ENCODE measurements at places on chromosomes 4 and X.

DNA sequence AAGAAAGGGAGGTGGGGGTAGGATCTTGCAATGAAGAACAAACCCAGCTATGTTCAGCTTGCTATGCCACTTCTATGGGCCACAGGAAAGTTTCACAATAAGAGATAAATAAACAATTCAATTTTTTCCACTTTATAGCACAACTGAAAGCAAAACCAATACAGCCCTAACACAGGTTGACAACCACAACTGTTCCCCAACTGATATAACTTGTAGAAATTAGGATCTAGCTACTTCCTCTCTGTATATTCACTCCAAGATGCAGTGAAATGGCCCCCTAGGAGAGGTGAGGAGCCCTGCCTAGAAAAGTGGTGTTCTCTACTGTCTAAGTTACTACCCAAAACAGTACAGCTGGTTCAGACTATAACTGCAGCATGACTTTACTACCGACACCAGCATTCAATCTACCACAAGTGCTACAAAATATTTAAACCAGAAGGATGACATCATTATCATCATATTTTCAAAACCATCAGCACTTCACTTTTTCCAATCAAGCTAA is 77.0 kb downstream of the FBXW7 start:
- H3K4me1 ChIP-seq = peaks cover 47% of the 10 kb centered on the region
- DNase-seq = no peak
- no peaks in the 10 kb centered on the region for H3K27me3 ChIP-seq
- H3K27ac ChIP-seq = peak overlapping the region; percentile 23
- no peak overlapping the region for H3K4me3 ChIP-seq

GRCh38 chrX:3577551-3577950 is 135.9 kb downstream of the PRKX start:
- no peak for DNase-seq
- H3K36me3 ChIP-seq = no peaks in the 10 kb centered on the region
- peaks cover 6% of the 10 kb centered on the region for H3K4me1 ChIP-seq
- peaks cover 33% of the 10 kb centered on the region for H3K27me3 ChIP-seq

- no peaks in the 10 kb centered on the region for H3K27me3 ChIP-seq
- peaks cover 42% of the 10 kb centered on the region for H3K4me1 ChIP-seq
Observed at GRCh38 chrX:82591421-82591820, 916.7 kb upstream of the POU3F4 start.

GRCh38 chr4:7025040-7025602 is 18.1 kb upstream of the TADA2B start:
- H3K4me1 ChIP-seq = peaks cover 11% of the 10 kb centered on the region
- DNase-seq = no peak
- H3K27ac ChIP-seq = no peak overlapping the region
- no peaks in the 10 kb centered on the region for H3K27me3 ChIP-seq

DNA sequence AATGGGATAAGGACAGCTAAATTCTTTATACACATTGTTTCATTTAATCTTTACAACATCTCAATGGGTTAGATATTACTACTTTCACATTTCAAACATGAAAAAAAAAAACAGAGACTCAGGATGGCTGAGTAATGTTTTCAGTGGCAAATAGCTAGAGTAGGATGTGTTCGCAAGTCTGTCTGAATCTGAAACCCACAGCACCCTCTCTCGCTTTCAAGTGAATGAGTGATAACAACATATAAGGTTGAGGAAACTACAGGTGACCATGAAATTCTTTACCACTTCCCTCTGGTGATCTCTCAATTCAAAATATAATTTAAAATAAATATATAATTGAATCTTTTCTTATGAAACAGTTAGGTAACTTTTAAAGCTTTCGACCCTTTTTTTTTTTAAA is 162.6 kb downstream of the PRR32 start:
- H3K36me3 ChIP-seq = no peaks in the 10 kb centered on the region
- H3K4me3 ChIP-seq = no peak overlapping the region
- no peak overlapping the region for H3K27ac ChIP-seq
- H3K4me1 ChIP-seq = no peaks in the 10 kb centered on the region

- no peak within 1 kb of the TSS for H3K27ac ChIP-seq
- no peaks in the 10 kb centered on the region for H3K27me3 ChIP-seq
- peaks cover 9% of the 10 kb centered on the region for H3K4me1 ChIP-seq
- H3K4me3 ChIP-seq = no peak within 1 kb of the TSS
Observed at GRCh38 chr4:99144070-99144469, at the start of gene ADH4. Gene ADH4 (minus strand): TSS chr4:99144297. CDS start chr4:99144222, 75 bp downstream.

GRCh38 chr4:125016892-125017299 is 297.9 kb upstream of the FAT4 start:
- H3K27me3 ChIP-seq = no peaks in the 10 kb centered on the region
- no peak for DNase-seq
- no peak overlapping the region for H3K27ac ChIP-seq

GRCh38 chr4:111788099-111788498 is 357.2 kb upstream of the FAM241A start:
- no peak overlapping the region for H3K27ac ChIP-seq
- H3K27me3 ChIP-seq = peaks cover 48% of the 10 kb centered on the region
- H3K36me3 ChIP-seq = no peaks in the 10 kb centered on the region
- no peak overlapping the region for H3K4me3 ChIP-seq
- H3K4me1 ChIP-seq = no peaks in the 10 kb centered on the region
- DNase-seq = no peak

- peaks cover 6% of the 10 kb centered on the region for H3K36me3 ChIP-seq
- H3K4me1 ChIP-seq = peaks cover 9% of the 10 kb centered on the region
- no peak overlapping the region for H3K27ac ChIP-seq
- no peak overlapping the region for H3K4me3 ChIP-seq
- H3K27me3 ChIP-seq = no peaks in the 10 kb centered on the region
Observed at GRCh38 chr4:13659341-13660070, 32.0 kb upstream of the BOD1L1 start.

GRCh38 chr4:149801416-149801815 is 14.2 kb downstream of the IQCM start:
- H3K4me1 ChIP-seq = no peaks in the 10 kb centered on the region
- DNase-seq = no peak
- no peak overlapping the region for H3K27ac ChIP-seq
- H3K36me3 ChIP-seq = no peaks in the 10 kb centered on the region
- H3K27me3 ChIP-seq = no peaks in the 10 kb centered on the region
- H3K4me3 ChIP-seq = no peak overlapping the region

GRCh38 chr4:186725469-186726425 is 2.1 kb upstream of the FAT1 start:
- H3K27ac ChIP-seq = peak overlapping the region; percentile 93
- DNase-seq = peak; percentile 83
- H3K4me1 ChIP-seq = peaks cover 30% of the 10 kb centered on the region
- no peaks in the 10 kb centered on the region for H3K36me3 ChIP-seq
- no peaks in the 10 kb centered on the region for H3K27me3 ChIP-seq
- peak overlapping the region; percentile 93 for H3K4me3 ChIP-seq

GRCh38 chr4:74327762-74328161 is 19.5 kb downstream of the EPGN start:
- peak overlapping the region; percentile 69 for H3K27ac ChIP-seq
- peak overlapping the region; percentile 16 for H3K4me3 ChIP-seq
- H3K27me3 ChIP-seq = no peaks in the 10 kb centered on the region
- no peaks in the 10 kb centered on the region for H3K36me3 ChIP-seq
- H3K4me1 ChIP-seq = peaks cover 20% of the 10 kb centered on the region
- DNase-seq = no peak

DNA sequence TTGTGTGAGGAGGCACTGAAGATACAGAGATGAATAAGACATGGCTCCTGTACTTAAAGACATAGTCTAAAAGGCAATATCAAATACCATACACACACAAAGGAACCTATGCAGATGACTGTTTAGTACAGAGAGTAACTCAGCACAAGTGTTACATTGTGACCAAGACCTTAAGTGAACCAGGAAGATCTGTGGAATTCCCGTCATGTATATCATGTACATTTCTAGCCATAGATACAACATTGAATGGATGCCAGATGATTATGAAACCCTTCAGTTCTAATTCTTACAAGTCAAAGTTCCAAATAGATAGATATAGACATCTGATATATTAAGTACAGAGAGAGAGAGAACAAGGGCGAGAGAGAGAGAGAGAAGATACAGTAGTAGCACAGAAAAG is 73.2 kb downstream of the PAK3 start:
- DNase-seq = no peak
- no peaks in the 10 kb centered on the region for H3K4me1 ChIP-seq
- H3K27ac ChIP-seq = no peak overlapping the region
- no peak overlapping the region for H3K4me3 ChIP-seq

GRCh38 chr4:29278585-29278984 is 1441.6 kb upstream of the PCDH7 start:
- peaks cover 20% of the 10 kb centered on the region for H3K4me1 ChIP-seq
- peak overlapping the region; percentile 44 for H3K27ac ChIP-seq
- no peaks in the 10 kb centered on the region for H3K27me3 ChIP-seq
- H3K4me3 ChIP-seq = no peak overlapping the region
- H3K36me3 ChIP-seq = no peaks in the 10 kb centered on the region
- peak; percentile 21 for DNase-seq

GRCh38 chr4:74374561-74375327 is 9.8 kb downstream of the EREG start:
- H3K27me3 ChIP-seq = no peaks in the 10 kb centered on the region
- DNase-seq = peak; percentile 100
- H3K27ac ChIP-seq = peak overlapping the region; percentile 97
- H3K4me1 ChIP-seq = peaks cover 38% of the 10 kb centered on the region
- peak overlapping the region; percentile 71 for H3K4me3 ChIP-seq
